ENCODE measurements at places on chromosomes 1 and 21. TPM values are rescaled to one million over a fixed set of nuclear protein-coding genes. Genes with fewer than 3 reads are reported as not detected.

C1orf185 gene
- not detected for total RNA-seq

HHIPL2 gene
- 1.4 TPM for total RNA-seq

MOB3C gene
- 10.8 TPM for total RNA-seq

KLHDC7A gene
- not detected for total RNA-seq

PPIAL4G gene
- not detected for total RNA-seq

PGLYRP4 gene
- not detected for total RNA-seq

SPRR2G gene
- not detected for total RNA-seq

MCOLN3 gene
- total RNA-seq, result 3.0 TPM

CAMTA1 gene
- total RNA-seq, result 69.0 TPM

CCDC27 gene
- total RNA-seq, result not detected

NEGR1 gene
- total RNA-seq, result 8.8 TPM

CHRM3 gene
- not detected for total RNA-seq

PADI1 gene
- 1.3 TPM for total RNA-seq

RAB3B gene
- total RNA-seq, result 12.4 TPM

NAV1 gene
- 34.7 TPM for total RNA-seq

TRPM2 gene
- total RNA-seq, result not detected

VHLL gene
- not detected for total RNA-seq

TMEM51 gene
- 12.1 TPM for total RNA-seq

SPATA46 gene
- not detected for total RNA-seq

S100A7A gene
- not detected for total RNA-seq

CNN3 gene
- 513 TPM for total RNA-seq

PTPRC gene
- total RNA-seq, result 0.23 TPM

APOBEC4 gene
- not detected for total RNA-seq
